ENCODE measurements at places on chromosomes 6 and 20.

- no peak for DNase-seq
These were observed 979 bp upstream of the SOD2 start for GRCh38 chr6:159693894-159694545.

DNA sequence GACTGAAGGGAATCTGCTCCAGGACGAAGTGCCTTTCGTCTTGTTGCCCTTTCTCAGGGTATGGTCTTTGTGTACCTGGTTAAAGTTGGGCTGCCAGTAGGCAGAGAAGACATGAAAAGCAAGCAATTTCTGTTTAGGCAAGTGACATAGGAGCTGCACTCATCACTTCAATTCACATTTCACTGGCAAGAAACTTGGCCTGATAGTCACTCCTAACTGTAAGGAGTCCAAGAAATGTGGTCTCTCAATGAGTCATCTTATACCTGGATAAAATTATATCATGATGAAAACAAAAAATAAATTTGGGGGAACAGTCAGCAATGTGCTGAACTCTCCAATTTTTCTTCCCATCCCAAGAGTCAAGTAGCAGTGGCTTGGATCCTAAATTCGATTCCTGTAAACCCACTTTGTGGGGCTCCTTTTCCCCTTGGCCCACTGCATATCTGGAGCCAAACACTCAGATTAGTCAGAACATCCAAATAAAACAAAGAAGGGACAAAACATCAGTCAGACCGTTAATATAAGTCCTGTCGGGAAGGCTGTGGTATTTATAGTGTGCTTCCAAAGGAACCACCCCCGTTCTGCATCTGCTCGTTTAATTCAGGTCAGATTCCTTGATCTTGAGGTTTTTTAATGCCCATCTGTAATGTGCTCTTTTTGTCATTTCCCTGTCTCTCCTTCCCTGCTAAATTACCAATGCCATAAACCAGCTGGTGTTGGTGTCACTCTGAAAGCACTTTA lies 5.0 kb upstream of the GABRR1 start:
- no peak for DNase-seq

DNA sequence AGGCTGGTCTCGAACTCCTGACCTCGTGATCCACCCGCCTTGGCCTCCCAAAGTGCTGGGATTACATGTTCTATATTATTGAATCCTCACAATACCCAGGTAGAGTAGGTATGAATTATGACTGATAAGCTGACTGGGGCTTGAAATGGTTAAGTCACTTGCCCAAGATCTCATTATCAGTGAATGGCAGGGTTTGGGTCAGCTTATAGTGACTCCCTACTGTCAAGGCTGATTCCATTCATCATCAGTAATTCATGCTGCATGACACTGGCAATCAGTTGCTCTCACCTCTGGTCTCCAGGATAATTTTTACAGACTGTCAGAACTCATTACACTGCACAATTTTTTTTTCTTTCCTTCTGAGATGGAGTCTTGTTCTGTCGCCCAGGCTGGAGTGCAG lies 127.6 kb downstream of the KIF13A start:
- no peak for DNase-seq

- DNase-seq: no peak
These were observed 306.2 kb upstream of the ZFP64 start for GRCh38 chr20:52497731-52498130.

GRCh38 chr20:6086868-6087267 lies 33.0 kb upstream of the LRRN4 start:
- DNase-seq: no peak

- DNase-seq: no peak
These were observed 100.6 kb downstream of the DCDC2 start for GRCh38 chr6:24257282-24257681.

All from vagina (tissue), 2 donors.